ENCODE measurements at places on chromosomes 12 and 14.

GRCh38 chr14:98962118-98962517 lies 309.9 kb downstream of the BCL11B start:
- no peak for DNase-seq

- DNase-seq, result no peak
Observed at GRCh38 chr12:67208281-67209067, 60.7 kb upstream of the CAND1 start.

DNA sequence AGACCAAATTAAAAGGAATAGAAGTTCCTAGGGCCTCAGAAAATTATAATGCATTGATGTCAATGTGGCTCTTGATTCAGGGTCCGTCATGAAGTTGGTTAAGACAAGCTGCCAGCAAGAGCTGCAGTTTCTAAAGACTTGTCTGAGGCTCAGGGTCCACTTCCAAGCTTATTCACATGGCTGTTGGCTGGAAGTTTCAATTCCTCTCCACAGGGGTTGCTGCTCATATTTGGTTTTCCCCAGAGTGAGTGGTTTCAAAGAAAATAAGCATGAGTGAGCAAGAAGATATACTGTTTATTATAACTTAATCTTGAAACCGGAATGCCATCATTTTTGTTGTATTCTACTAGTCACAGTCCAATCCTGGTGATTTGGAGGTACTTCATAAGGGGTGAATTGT lies 1247.4 kb downstream of the LRFN5 start:
- DNase-seq, result no peak

- DNase-seq, result no peak
Observed at GRCh38 chr12:754851-755562, 2.6 kb downstream of the WNK1 start.

DNA sequence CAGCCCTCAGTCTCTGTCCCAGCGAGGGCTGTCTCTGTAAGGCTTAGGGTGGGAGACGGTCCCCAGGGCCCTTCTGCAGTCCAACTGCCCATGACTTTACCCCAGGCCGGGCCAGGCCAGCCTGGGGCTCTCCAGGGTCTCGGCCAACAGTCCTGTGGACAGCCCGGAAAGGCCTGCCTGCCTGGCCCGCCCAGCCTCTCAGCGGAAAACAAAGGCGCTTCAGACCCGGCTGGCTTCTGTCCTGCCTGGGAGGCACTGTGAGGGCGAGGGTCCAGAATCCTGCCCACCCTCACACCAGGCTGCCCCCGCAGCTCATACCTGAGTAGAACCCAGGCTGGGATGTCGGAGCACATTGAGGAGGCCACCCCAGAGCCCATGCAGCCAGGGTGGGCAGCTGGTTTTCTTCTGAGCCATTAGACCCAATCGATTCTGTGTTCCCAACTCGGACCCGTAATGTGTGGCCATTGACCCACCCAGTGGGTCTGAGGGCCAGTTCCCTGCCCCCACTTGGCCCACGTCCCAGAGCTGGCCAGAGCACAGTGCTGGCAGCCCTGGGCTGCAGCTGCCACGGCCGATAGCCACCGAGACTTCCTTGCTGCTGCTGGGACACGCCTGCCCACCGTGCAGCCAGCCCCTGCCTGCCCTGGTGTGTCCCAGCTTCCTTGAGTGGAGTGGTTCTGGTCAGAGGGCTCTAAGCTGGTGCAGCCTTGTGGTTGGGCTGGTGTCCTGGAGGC lies 1.6 kb downstream of the CRIP2 start:
- no peak for DNase-seq

DNA sequence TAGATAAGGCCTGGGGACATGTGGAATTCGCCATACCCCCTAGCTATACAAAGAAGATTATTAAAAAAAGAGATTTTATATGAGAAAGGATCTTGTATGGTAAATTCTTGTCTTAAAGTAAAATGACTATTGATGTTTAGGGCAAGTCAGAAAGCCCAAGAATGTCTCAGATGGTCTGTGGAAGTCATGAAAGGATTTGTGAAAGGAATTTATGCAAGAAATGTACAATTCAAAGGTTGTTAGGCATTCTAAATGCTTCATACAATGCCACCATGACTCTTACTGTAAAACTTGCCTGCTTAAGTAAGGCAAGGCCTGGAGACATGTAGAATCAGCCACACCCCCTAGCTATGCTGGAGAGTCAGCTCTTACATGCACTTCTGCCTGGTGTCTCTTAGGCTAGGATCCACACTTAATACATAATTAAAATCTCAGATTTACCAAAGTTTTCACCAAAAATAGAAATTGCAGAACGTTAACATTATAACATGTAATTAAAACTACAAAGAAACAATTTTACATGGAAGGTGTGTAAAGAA lies 8.9 kb upstream of the ETNK1 start:
- no peak for DNase-seq

DNA sequence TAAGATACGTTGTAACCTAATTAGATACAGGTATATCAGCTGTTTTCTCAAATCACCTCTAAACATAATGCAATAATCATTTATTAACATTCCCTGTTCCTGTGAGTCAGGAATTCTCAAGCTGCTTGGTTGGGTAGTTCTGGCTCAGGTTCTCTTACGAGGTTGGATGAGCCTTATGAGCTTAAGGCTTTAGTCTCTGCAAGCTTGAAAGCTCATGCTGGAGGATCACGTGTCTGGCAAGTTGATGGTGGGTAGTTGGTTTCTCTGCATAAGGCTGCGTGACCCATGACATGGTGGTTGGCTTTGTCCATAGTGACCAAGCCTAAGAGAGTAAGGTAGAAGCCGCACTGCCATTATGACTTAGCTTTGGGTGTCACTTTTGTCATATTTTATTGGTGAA lies 62.0 kb downstream of the PLEKHA5 start:
- no peak for DNase-seq

DNA sequence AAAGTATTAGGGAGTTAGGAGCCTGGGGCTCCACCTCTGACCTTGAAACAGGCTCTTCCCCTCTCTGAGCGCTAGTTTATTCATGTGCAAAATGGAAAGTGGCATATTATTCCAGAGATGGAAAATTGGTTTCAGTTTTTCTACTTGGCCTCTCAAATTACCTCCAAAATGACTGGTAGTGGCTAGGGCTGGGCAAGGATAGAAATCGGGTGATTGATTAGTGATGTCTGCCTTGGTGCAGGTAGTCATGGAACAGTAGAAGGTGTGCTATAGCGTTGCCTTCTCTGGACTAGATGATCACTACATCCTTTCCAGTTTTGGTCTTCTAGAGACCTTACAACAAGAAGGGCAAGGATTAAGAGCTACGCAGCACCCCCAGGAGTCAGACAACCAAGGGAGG lies 8.6 kb upstream of the MSI1 start:
- DNase-seq, result no peak

- DNase-seq, result no peak
Observed at GRCh38 chr12:57514720-57515407, 5.5 kb downstream of the DDIT3 start.

GRCh38 chr12:89962648-89963047 lies 254.0 kb upstream of the ATP2B1 start:
- no peak for DNase-seq

GRCh38 chr14:81859046-81859445 lies 325.4 kb upstream of the SEL1L start:
- DNase-seq, result no peak

DNA sequence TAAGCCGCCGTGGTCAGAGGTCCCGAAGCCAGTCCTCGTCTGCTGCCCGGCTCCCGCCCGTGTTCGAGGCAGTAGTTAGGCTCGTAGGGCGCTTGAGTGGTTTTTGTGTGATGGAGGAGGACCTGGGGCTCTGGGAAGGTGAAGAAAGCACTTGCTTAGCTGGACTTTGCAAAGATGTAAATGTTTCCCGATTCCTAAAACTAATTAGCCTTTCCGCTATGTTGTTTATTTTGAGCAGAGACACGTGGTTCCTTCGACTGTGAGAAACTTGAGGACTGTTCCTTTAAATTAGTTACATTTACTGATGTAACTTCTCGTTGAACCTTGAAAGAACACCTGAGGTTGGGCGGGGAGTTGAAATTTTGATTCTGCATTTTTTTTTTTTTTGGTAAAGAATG lies 33.9 kb downstream of the MIA2 start:
- no peak for DNase-seq

- no peak for DNase-seq
Observed at GRCh38 chr14:71300566-71301330, 393.5 kb downstream of the PCNX1 start.

DNA sequence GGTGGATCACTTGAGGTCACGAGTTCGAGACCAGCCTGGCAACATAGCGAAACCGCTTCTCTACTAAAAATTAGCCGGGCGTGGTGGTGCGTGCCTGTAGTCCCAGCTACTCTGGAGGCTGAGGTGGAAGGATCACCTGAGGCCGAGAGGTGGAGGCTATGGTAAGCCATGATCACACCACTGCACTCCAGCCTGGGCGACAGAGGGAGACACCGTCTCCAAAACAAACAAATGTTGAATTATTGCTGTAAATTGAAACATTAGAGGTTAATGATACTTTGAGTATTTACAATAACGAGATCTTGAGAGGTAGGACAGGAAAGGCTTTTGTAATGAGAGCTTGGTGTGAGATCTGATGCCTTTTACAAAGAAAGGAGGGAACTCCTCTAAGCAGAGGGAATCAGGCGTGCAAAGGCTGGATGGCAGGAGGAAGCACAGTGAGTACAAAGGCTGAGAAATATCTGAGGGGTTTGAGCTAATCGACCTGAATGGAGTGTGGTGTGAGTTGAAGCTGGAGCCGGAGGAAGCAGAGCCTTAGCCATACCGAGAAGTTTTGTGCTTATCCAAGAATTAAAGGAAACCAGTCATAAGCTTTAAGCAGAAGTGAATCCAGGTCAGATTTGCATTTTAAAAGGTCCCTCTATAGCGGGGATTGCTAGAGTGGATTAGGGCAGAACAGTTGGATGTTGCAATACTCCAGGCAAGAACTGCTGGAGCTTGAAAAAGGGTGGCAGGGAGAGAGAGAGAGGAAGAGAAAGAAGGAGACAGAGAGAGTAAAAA lies 1.1 kb downstream of the RHNO1 start:
- no peak for DNase-seq

DNA sequence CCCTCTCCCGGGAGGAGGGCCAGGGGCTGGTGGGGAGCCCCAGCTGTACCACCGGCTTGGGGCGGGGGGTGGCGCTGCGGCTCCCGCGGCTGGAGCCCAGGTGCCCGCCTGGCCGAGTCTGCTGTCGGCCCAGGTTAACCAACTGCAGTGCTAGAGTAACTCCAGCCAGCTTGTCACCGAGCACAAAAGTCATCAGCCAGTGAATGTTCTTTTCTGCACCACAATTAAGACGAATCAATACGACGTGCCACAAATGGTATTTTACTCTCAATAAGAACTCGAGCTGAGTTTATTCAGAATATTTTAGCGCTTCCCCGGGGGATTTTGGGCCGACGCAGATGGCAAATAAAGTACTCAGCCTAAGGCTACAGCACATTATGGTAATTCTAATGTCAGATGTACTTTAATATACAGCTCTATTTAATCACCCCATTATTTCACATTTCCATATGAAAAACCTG lies 83.2 kb downstream of the BCL11B start:
- no peak for DNase-seq

DNA sequence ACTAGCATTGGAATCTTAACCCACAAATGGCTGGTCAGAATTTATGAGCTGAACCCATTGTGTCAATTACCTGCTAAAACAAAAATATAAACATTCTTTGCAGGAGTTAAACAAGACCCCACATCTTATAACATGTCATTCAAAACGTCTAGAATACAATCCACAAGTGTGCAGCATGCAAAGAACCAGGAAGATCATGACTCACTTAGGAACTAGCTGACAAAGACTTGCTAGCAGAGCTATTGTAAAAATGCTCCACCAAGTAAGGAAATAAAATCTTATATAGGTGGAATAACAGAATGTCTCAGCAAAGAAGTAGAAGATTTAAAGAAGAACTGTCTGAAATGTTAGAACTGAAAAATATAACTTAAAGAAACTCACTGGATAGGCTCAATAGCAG lies 26.5 kb upstream of the POC1B start:
- no peak for DNase-seq

DNA sequence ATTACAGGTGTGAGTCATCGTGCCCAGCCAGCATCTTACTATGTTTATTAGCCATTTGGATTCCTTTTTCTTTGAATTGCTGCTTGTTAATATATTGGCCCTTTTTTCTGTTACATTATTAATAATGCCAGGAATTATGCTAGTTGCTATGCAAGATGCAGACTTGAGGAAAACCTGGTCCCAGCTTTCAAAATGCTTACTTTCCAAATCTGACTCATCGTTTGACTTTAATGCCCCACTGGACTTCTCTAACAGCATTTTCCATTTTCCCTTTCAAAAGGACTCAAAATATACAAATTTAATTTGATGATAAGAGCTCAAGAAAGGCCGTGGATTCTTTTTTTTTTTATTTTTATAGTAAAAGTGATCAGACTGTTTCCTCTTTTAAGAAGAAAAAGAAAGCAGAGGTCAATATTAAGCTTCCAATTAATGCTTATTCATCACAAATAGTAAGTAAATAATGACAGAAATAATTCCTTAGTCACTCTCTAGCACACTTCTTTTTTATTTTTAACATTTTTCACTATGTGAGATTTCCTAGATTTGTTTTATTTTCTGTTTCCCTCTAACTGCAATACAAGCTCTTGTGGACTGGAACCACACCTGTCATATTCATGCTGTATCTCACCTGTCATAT lies 146.1 kb upstream of the FGD4 start:
- DNase-seq, result no peak

DNA sequence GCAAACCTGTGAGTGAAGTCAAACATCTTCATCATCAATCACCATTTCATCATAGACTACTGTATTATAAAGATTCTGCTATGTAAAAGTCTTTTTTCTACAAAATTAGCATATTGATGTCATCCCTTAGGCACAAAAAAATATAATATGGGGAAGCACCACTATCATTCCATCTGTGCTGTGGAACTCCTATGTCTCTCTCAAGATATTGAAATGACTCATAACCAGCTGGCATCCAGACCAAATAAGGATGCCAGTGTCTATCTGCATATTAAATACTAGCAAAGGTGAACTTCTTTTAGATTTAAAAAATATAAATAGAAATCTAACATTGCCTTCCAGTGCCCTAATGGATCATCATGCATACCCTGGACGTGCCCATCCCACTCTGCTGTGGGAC lies 17.9 kb upstream of the DCAF5 start:
- DNase-seq, result no peak

DNA sequence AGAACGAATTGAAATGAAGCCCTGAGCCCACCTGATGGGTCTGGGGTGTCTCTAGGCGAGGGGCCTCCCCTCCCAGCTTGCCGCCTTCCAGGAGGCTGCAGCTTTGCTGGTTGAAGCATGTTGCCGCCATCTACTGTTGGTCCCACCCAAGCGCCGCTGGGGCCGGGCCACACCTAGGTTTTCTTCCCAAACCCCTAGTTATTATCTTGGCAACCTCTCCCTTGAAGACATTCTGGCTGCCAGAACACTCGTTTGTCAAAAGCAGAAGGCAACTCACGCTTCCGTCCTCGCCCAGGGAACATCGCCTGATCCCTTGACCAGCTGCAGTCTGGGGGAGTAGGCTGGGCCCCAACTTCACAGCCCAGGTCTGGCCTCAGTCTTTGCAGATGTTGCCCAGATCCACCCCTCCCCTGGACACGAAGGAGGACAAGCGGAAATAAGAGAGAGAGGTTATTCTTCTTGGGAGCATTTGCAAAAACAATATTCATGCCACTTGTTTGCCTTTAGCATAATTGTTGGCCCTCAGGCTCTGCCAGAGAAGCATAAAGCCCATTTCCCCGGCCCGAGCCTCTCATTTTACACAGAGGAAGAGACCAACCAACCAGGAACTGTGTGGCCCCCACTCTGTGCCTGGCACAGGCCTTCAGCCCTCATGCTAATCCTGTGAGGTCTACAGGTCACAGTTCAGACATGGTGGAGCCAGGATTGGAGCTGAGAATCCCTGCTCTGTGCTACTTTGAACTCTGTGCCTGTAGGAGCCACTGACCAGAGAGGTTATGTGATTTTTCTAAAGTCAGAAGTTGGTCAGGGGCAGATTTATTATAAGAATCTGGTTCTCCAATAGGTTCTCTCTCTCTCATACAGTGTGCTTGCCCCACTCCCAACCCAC lies 6.8 kb downstream of the EMP1 start:
- DNase-seq, result no peak

Measured in activated gamma-delta T cell treated with Interleukin-2 at 50 U/mL for 16 hours (primary cell).